ENCODE measurements at places on chromosomes 2 and 18.

DNA sequence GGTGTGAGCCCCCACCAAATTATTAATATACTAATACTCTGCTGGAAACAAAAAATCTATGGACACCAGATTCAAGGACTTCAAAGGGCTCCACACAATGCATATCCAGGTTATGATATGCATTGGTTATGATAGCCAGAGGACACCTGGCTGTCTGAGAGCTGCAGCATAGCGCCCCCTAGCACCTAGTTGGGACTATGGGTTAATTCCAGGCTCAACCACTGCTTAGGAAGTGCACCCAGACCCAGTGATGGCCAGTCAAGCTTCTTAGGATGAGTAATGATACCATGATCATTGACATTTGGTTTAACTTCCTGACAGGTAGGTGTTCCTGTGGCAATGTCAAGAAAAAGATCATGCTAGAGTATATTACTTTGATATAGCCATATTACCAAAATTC is 3.8 kb upstream of the FRZB start:
- no peak for DNase-seq

DNA sequence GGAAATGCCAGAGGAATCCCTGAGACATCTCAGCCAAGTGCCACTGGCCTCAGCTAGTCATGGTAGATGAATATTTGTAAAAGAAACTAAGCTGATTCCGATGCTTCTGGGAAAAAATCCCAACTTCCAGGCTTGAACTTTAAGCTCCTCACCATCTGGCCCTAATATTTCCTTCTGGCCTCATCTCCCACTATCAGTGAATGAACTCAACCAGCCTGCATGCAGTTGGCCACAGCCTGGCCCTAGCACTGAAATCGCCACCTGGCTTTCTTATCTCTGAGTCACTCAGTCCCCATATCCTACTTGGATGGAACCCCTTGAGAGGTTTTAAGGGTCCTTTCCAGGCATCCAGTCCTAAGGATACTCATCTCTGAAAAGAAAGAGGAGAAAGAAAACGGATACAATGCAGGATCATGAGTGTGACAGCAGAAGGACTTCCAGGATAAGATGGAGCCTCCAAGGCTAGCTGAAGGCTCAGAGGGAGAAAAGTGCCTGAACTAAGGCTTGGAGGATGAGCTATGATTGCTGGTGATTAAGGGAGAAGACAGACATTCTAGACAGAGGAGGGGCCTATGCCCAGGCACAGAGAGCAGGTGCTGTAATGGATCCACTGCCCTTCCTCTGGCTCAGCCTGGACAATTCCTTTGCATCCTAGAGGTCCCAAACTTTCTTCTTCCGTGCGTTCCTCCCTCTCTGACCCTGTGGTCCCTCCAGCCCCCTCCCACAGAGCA is 141.5 kb upstream of the MYCN start:
- no peak for DNase-seq

DNA sequence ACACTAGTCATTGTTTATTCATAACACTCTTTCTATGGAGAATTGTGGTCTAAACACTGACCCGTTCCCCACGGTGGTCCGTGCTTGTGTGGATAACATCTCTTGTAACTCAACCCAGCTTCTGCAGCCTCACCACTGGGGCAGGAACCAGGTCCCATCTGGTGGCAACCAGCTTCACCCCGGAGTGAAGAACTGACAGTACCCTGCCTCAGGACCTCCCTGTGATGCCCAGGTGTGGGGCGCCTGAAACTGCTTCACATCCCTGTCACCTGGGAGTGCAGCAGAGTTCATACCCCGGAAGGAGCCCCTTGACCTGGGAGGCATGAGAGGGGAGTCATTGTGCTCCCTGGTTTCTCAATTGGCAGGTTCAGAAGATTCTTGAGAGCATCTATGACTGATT is 81.1 kb downstream of the LONRF2 start:
- no peak for DNase-seq

DNA sequence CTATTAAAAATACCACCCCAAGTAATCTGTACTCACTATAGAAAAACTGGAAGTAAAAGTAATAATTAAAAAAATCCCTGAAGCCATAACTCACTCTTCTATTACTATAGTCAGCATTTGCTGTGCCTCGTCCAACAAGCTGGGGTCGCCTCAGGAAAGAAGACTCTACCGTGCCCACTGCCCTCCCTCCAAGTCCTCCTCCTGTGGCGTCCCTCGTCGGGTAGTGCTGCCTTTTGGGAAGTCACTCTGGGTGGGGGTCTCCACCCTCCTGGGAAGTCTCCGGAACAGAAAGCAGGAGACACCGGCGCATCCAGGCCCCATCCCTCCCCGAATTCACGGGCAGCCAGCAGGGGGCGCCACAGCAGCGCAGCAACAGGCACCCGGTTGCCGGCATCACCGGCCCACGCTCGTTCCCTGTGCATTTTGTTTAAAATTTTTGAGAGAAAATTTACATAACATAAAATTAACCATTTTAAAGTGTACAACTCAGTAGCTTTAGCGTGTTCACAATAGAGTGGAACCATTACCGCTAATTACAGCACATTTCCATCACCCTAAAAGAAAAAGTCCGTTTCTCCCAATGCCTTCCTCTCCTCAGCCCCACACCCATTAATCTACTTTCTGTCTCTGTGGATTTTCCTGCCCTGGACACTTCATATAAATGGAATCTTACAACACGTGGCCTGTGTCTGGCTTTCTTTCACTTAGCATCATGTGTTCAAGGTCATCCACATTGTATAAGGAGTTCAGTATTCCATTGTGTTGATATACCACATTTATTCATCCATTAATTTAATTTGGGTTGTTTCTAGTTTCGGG is 62.2 kb downstream of the ADNP2 start:
- DNase-seq, result peak; percentile 33

GRCh38 chr2:33213244-33213643 is 263.2 kb upstream of the RASGRP3 start:
- DNase-seq, result no peak

GRCh38 chr18:73948497-73948896 is 199.1 kb downstream of the FBXO15 start:
- no peak for DNase-seq

GRCh38 chr18:75023473-75023872 is 185.5 kb downstream of the PTGR3 start:
- no peak for DNase-seq

GRCh38 chr2:112201696-112202430 is 53.0 kb downstream of the ZC3H8 start:
- no peak for DNase-seq

GRCh38 chr18:11664286-11664685 is 24.8 kb upstream of the GNAL start:
- no peak for DNase-seq

DNA sequence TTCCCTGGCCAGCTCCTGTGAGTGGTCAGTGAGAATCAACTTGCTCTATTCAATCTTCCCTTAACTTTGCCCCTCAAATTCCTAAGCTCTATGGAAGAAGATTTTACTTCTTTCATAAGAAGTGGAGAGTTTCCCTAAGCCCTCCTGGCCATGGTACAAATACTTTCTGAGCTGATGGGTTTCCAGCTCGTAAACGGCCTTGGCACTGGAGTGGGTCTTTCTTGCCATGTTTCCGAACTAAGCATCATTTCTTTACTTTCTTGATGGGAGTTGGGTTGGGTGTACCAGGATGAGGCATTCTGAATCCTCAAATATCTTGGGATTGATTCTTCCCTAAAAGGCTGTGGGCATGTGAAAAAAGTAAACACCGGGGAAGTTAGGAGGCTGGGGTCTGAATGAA is 72.5 kb downstream of the ACKR3 start:
- DNase-seq, result peak; percentile 37

GRCh38 chr18:37930640-37931039 is 365.0 kb upstream of the CELF4 start:
- DNase-seq, result no peak

DNA sequence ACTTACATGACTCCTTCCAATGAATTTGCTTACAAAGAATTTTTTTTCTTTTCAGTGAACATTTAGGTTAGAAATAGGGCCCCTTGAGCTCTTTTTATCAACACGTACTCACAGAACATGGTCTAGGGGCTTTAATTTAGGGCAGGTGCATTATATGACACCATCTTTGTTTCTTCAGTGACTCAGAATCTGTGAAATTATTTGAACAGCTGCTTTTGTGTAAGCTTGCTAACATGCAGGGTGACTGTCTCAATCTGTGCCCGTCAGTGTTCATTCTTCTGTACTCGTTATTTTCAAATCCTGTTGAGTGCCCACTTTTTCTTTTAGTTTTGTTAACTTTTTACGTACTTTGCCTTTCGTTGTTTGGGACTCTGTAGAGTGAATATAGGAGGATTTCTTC is 52.8 kb upstream of the CABYR start:
- DNase-seq, result no peak

DNA sequence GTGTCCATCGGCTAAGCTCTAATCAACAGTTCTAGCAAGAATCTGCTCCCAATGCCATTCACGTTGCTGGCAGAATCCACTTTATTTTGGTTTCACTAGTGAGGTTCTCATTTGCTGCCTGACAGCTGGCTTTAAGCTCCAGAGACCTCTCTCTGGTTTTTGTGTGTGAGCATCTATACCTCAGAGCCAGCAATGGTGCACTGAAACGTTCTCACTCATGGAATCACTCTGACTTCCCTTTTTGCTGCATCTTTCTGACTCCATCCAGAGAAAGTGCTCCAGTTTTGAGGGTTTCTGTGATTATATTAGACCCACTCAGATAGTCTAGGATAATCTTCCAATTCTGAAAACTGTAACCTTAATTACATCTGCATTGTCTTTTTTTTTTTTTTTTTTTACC is 596.6 kb downstream of the RNF144A start:
- no peak for DNase-seq

DNA sequence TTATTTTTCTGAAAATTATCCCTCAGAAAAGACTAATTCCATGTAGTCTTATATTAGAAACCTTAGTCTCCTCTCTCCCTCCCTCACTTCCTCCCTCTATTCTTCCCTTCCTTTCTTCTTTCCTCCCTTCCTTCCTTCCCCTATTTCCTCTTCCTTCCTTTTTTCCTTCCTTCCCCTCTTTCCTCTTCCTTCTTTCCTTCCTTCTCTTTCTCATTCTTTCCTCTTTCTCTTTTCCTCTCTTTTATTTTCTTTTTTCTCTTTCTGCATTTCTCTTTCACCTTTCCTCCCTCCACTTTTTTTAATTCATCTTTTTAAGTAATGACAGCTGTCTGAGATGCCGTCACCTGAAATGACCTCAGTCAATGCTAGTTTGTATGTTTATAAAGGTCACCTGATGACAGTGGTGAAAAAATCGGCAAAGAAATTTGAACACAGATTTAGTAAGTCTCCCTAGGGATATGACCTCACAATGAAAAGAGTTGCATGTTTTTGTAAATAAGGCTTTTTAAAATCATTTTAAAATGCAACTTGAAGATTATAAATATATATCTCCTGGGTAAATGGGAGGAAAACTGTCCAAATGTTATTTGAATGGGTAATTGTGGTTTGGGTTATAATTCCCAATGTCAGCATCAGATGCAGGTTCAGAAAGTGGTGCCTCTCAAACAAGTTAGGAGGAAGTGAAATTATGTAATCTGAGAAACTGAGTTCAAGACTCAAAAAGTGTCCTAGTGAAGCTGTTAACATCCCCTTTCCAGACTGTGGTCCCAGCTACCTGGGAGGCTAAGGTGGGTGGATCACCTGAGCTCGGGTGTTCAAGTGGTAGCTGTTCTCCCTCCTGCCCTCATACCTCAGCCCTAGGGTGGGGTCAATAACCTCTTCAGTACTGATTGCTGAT is 90.3 kb upstream of the ST3GAL5 start:
- no peak for DNase-seq

- no peak for DNase-seq
These were observed 167.0 kb downstream of the PTH2R start for GRCh38 chr2:208573569-208573968.

DNA sequence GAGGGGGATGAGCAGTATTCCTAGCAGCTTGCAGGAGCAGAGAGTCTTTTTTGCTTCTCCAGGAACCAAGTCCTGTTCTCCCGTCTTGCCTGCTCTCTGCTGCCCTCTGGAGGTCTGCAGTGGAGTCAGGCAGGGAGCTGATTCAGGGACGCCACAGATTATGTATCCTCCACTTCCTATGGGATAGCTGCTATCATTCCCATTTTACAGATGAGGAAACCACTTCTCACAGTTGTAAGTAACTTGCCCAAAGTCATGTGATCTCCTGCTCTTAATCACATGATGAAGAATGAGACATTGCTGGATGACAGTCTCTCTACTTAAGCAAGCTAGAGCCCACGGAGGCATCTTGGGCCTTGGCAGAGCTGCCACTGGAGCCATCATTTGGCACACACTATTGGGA is 8.3 kb downstream of the SLC4A5 start:
- DNase-seq, result peak; percentile 62

DNA sequence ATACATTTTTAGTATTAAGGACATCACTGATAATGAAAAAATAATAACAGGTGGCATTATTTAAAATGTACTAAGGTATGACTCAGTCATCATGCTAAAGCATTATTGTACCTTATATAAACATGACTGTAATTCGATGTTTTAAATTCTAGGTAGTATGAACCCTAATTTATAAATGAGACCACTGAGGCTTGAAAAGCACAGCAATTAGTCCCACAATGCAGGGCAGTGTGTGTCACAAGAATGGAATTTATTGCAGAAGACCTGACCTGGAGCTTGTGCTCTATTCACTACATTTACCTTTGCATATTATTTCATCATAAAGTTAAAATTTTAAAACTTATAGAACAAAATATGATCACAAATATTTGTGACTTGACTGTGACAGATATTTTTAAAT is 358.5 kb upstream of the DSEL start:
- no peak for DNase-seq

DNA sequence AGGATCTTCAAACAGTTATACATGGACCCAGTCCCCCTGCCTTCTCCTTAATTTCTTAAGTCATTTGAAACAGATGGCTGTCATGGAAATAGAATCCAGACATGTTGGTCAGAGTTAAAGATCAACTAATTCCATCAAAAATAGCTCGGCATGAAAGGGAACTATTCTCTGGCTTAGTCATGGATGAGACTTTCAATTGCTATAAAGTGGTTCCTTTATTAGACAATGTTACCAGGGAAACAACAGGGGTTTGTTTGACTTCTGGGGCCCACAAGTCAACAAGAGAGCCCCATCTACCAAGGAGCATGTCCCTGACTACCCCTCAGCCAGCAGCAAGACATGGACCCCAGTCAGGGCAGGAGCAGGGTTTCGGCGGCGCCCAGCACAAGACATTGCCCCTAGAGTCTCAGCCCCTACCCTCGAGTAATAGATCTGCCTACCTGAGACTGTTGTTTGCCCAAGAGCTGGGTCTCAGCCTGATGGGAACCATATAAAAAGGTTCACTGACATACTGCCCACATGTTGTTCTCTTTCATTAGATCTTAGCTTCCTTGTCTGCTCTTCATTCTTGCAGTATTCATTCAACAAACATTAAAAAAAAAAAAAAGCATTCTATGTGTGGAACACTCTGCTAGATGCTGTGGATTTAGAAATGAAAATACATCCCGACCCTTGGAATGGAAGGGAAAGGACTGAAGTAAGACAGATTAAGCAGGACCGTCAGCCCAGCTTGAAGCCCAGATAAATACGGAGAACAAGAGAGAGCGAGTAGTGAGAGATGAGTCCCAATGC is 4.6 kb downstream of the TTR start:
- DNase-seq, result no peak

- no peak for DNase-seq
These were observed 53.4 kb downstream of the AAK1 start for GRCh38 chr2:69589973-69590652.

All from globus pallidus (tissue), 1 donor.